ENCODE measurements at places on chromosomes 2 and 18. TPM values are rescaled to one million over a fixed set of nuclear protein-coding genes. Genes with fewer than 3 reads are reported as not detected.

Gene PPM1G
- 52.3 TPM for total RNA-seq

Gene CPLX4
- not detected for total RNA-seq

Gene RFTN2
- total RNA-seq, result 3.6 TPM

Gene ACYP2
- 26.3 TPM for total RNA-seq

Gene WDR12
- 22.3 TPM for total RNA-seq

Gene SOX11
- total RNA-seq, result under 0.01 TPM

Gene CACNB4
- total RNA-seq, result 1.2 TPM

Gene MTCL1
- 80.1 TPM for total RNA-seq

Measured in smooth muscle cell of trachea (primary cell).